Stimulated activated CD4-positive, alpha-beta T cell treated with anti-CD3 and anti-CD28 coated beads, Interleukin-4, amount 100 ng/mL, for 48 hours (primary cell): ENCODE measurements at places on chromosomes 12 and 14.

DNA sequence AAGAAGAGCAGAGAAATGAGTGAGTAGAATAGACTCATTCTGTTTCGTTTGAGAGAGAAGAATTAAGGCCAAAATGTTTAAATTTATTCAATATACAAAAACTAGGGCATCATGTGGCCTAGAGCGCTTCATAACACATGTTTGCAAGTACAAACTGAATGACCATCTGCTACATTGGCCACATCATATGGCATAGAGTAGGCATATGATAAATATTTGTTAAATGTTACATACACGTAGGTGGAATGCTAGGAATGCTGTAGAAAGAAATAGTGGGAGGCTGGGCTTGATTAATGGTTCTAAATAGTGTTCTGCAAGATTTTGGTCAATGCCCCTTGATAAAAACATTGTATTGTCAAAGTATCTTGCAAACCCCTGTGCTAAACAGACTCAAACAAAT, 10.8 kb downstream of the MGP start:
- no peak for DNase-seq

- DNase-seq = no peak
These were observed 24.4 kb downstream of the MYBPC1 start for GRCh38 chr12:101619026-101619786.

GRCh38 chr12:9685915-9686314, 16.4 kb downstream of the CLEC2D start:
- DNase-seq = no peak

GRCh38 chr12:104414581-104415341, 42.0 kb upstream of the CHST11 start:
- DNase-seq = no peak

DNA sequence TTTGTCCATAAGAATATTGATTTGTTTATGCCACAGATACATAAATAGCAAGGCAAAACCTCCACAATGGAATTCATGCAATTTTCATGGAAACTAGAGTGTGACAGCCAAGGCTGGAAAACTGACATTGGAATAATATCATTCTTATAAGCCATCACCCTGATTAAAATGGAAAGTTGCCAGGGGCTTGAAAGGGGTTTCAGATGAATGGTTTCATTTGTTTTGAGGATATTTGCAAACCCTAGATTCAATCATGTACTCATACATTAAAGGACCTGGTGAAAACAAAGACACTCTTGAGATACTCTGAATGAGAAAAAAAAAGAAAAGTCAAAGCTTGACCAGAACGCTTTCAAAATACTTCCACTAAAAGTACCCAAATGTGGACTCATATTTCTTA, 205.7 kb downstream of the DIO2 start:
- no peak for DNase-seq

- no peak for DNase-seq
These were observed 101.6 kb downstream of the SLC25A47 start for GRCh38 chr14:100424504-100425428.

DNA sequence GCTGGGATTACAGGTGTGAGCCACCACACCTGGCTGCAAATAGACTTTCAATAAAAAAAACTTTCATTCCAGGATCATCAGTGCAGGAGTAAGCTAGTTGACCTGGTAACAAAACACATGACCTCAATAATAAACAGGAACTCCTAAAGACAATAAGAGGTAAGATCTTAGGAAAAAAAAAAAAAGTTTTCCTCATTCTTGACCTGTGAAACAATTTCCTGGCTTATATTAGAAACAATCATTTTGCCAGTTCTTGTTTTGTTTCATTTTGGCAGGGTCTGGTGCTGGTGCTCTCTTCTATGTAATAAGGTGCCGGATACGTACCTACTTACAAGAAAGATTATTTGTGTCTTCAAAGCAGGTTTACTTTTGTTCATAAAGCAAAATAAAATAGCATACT, 90.6 kb upstream of the AMN1 start:
- no peak for DNase-seq

- no peak for DNase-seq
These were observed 103.4 kb upstream of the MAP1LC3B2 start for GRCh38 chr12:116455540-116456329.

GRCh38 chr12:121793440-121793837, at the start of gene RHOF:
Gene RHOF (minus strand): TSS chr12:121793688. CDS start chr12:121793633, 55 bp downstream.
- DNase-seq = no peak

- no peak for DNase-seq
These were observed 341.3 kb upstream of the FBXO33 start for GRCh38 chr14:39773387-39774126.

- DNase-seq = no peak
These were observed 76.7 kb downstream of the ANO6 start for GRCh38 chr12:45292486-45293195.

DNA sequence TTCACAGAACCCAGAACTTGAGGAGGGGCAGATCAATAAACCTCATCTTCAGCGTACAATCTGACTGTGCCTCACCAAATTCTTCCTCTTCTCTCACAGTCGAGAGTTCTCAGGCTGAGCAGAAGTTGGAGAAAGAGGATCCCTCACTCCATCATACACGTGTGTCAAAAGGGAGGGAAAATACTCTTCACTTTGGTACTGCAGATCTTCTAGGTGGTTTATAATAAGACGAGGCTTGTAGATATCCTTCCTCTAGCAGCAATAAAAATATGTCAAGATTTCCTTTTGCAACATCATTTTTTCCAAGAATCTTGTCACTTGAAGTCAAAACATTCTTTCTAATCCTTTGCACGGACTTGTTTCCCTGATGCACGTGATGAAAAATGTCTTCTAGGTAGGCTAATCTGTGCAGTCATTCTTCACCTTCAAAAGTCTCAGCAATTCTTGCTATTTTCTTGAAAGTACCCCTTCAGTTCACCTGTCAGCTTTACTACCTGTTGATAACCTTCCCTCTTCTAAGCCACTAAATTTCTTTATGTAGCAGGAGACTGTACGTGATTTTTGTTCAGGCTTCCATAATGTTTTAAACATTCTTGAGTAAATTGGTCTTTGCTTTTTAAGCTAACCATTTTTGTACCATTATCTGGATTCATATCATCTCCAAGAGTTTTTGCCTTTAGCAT, 214.1 kb downstream of the NUAK1 start:
- DNase-seq = no peak

DNA sequence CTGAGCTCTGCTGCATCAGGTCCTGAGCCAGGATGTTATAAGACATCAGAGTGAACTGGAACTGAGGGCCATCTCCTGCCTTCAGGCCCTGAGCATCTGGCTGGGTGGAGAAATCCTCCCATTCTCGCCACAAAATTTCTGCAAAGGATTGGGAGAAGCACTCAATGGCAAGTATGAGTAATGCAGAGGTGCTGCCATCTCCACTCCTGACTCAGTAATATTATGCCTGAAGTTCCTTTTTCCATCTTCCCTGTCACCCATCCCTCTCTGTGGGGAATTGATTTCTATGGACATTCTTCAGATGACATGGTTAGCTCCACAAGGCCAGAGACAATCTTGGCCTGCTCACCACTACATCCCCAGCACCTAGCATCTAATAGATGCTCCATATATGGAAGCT, 4.7 kb downstream of the ANGEL1 start:
- no peak for DNase-seq

DNA sequence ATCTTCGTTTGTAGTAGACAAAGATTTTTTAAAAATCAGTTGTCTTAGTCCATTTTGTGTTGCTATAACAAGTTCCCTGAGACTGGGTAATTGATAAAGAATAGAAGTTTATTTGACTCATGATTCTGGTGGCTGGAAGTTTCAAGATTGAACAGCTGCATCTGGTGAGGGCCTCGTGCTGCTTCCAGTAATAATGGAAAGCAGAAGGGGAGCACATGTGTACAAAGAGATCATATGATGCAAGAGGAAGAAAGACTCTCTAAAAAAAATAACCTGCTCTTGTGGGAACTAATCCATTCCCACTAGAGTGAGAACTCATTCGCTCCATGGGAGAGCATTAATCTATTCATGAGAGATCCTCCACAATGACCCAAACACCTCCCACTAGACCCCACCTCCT, 24.8 kb downstream of the MUCL1 start:
- DNase-seq = no peak

- no peak for DNase-seq
These were observed 295.2 kb downstream of the SLC16A7 start for GRCh38 chr12:59890896-59891579.

- no peak for DNase-seq
These were observed 341 bp downstream of the ZNF10 start for GRCh38 chr12:133130808-133131128.

DNA sequence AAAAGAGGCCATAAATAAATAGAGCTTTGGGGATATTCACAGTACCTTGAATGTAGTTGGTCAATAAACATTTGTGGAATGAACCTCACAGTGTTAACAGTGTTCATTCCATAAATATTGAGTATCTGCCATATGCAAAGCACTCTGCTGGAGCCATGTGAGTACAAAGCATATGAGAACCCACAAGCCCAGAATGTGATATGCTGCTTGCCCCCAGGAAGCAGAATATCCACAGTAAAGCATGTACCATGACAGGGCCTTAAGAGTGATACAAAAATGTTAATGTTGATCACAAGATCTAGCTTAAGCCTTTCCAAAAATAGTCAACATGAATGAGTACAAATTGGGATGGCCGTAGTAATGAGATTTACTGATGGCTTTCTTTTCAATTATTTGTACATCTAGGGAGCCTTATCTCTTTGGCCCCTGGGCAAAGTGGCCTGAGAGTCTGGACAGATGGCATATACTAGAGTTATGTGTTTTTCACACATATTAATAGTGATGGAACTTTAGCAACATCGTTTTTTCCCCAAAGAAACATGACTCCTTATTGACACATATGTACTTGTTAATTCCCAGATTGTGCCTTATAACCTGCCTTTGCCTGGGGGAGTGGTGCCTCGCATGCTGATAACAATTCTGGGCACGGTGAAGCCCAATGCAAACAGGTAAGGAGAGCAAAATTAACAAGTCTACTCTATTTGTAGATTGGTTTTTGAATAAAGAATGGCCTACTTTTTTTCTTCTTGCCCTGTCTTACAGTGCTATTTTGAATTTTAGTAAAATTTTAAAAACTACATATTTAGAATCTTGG, 10.9 kb downstream of the LGALS3 start:
- DNase-seq = no peak

GRCh38 chr12:92582893-92583292, 119.9 kb upstream of the PLEKHG7 start:
- DNase-seq = no peak

- DNase-seq = no peak
These were observed 12.1 kb upstream of the NTN4 start for GRCh38 chr12:95802482-95803270.

GRCh38 chr12:7042842-7043241, 17.7 kb upstream of the C1S start:
- DNase-seq = no peak

DNA sequence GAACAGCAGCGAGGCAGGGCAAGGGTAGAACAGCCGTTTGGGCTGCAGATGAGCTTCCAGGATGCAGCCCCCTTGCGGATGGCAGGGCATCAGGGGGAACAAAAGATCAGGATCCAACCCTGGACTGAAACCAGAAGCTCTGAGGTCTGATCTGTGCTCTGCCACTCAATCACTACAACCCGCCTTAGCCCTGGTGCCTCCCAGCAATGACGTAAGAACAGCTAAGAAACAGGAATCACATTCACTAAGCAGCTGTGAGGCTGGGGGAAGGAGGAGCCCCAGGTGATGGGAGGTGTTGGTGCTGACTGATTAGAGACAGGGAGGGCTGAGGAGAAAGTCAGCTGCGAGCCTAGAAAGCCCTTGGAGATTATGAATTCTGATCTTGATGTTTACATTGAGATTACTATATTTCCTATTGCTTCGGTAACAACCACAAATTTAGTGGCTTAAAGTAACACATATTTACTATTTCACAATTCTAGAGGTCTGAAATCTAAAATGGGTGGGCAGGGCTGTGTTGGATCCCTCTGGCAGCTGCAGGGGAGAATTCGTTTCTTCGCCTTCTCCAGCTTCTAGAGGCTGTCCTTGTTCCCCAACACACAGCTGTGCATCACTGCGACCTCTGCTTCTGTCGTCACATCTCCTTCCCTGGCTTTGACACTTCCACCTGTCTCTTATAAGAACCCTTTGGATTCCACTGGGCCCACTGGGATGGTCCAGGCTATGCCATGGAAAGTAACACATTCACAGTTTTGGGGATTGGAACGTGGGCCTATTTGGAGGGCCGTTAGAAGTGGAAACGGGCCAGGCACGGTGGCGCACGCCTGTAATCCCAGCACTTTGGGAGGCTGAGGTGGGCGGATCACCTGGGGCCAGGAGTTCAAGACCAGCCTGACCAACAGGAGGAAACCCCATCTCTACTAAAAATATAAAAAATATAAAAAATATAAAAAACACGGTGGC, 6.1 kb upstream of the CD9 start:
- no peak for DNase-seq

DNA sequence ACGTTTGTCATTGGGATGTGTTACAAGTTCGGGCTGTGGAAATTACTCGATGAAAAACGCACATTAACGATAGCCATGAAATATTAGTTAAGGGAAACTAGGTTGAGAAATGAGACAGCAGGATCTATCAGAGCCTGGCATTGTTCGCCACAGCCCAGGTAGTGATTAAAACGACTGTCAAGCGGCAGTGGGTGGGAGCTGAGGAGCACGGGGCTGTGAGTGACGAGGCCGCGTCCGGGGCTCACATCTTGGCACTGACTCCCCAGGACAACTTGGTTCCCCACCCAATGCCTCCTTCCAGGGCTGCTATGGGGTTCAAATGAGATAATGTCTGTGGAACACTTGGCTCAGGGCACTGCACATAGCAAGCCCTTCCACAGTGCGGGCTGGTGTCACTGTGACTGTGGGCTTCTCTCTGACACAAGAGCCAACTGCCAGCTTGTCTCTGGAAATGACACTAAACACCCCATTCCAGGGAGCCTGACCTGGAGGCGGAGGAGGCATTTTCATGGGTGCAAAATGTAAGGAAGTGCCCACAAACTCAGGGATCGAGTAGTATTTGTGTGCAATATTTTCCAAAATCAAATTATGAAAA, 19.3 kb downstream of the MMAB start:
- DNase-seq = no peak

- DNase-seq = no peak
These were observed 64.0 kb downstream of the MON2 start for GRCh38 chr12:62530596-62530995.

GRCh38 chr12:3225154-3225795, 148.1 kb downstream of the TSPAN9 start:
- no peak for DNase-seq

DNA sequence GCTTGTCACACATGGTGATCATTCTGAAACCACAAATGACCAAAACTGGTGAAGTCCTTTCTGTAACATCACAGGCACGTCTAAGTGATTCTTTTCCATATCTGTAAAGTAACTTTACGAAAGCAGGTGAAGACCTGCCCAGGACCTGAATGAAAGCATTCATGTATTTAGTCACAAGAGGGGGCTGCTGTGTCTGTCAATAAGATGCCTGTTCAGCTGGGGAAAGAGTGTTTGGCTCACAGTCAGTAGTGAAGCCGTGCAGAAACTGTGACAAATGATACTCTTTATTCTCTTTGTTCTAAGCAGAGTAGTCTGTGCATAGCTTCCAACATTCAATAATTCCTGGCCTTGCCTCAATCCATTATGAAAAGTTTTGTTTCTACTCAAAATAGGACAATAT, 373.5 kb upstream of the OR4E1 start:
- no peak for DNase-seq
